ENCODE measurements at places on chromosomes 16 and 17.
A peak's percentile ranks its signal among the peaks of the same experiment; 100 is the strongest.

GRCh38 chr16:22217890-22218730, 12.0 kb downstream of the EEF2K start:
- no peak for DNase-seq

GRCh38 chr16:84914273-84914672, 94.5 kb downstream of the CRISPLD2 start:
- no peak for DNase-seq

- no peak for DNase-seq
These were observed 66.2 kb upstream of the BRD7 start for GRCh38 chr16:50434872-50435478.

DNA sequence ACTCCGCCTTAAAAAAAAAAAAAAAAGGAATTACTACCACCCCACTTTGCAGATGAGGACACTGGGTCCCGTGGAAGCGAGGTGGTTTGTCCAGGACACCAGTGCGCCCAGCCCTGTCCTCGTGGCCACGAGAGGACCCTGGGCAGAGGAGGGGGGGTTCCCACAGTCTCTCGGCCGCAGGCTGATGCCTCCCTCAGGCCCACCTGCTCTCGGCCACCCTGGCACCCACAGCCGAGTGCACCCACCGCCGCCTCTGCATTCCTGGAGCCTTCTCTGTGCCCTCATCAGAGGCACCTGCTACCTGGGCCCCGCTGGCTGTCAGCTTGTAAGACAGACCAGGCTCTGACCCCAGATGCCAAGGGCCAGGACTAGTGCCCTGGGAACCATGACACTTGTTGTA, 28.1 kb upstream of the PVALEF start:
- no peak for DNase-seq

DNA sequence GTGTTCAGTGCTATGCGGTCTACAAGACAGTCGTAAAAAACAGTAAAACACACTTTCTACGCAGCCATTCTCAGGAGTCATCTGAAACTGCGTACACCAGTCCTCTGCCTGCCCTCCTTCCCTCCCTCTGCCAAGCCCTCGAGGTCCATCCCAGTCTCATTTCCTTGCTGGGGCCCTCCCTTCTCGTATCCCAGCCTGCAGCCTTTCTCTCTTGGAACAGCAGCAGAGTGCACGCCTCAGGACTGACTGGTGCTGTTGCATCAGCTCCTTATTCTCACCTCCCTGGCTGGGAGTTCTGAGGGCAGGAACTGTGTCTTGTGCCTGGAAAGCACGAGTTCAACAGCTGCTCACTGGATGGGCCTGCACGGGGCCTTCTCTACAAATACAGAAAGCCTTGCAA, 12.5 kb downstream of the FAHD1 start:
- DNase-seq, result no peak

DNA sequence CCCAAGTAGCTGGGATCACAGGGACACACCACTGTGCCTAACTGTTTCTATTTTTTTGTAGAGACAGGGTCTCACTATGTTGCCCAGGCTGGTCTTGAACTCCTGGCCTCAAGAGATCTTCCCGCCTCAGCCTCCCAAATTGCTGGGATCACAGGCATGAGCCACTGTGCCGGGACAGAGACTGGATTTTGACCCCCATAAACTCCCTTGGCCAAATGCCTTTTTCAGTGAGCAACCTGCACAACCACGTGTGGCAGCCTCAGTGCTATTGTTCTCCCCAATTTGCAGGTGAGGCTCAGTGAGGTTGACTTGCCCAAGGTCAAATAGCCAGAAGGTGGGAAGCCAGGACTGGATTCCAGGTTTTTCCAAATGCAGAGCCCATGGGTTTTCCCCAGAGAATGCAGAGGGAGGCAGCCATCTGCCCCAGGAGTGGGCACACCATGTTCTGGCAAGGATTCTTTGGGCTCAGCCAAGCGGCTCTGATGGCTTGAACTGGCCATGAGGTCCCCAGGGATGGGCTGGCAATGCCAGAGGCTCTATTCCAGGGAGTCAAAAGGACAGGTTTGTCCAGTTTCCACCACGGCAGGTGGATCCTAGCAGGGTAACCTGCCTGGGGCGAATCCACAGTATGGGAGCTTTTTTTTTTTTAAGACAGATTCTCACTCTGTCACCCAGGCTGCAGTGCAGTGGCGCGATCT, 1.8 kb downstream of the IL27 start:
- no peak for DNase-seq

- peak; percentile 33 for DNase-seq
These were observed 580 bp downstream of the BCAR1 start for GRCh38 chr16:75250809-75251279.

Data from brain (organoid and tissue), 16 donors.